CD14-positive monocyte (primary cell): ENCODE measurements at places on chromosomes 7 and 10. TPM values are rescaled to one million over a fixed set of nuclear protein-coding genes. Genes with fewer than 3 reads are reported as not detected.

NACAD gene
- polyA plus RNA-seq, result not detected

ANKRD30A gene
- not detected in 2 replicates for polyA plus RNA-seq

HTRA1 gene
- 4.7 TPM for polyA plus RNA-seq

- DNase-seq, result no peak
Observed at GRCh38 chr7:23205909-23206767, 24.3 kb downstream of the NUP42 start.
